OCI-LY7 (cell line): ENCODE measurements at places on chromosomes 5 and 9.

- no peak for DNase-seq
Observed at GRCh38 chr5:9182899-9183695, 362.8 kb downstream of the SEMA5A start.

- DNase-seq = no peak
Observed at GRCh38 chr5:23164971-23165370, 311.8 kb upstream of the CDH12 start.

DNA sequence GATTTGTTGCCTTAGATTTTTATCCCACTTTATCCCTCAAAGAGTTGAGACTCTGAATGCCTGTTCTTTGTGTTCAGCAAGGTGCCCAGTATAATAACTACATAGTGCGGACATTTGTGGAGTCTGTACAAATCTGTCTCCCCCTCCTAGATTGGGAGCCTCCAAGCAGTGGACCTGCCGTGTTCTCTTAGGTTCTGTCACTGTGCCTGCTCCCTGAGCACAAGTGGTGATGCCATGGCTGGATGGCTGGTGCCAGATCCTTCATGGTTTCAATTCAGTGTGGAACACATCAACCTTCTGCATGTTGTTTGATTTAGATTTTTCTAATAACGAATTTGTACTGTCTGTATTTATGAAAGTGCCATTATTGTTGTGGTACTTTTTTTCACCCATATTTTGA, 292.9 kb downstream of the CD180 start:
- DNase-seq = no peak

DNA sequence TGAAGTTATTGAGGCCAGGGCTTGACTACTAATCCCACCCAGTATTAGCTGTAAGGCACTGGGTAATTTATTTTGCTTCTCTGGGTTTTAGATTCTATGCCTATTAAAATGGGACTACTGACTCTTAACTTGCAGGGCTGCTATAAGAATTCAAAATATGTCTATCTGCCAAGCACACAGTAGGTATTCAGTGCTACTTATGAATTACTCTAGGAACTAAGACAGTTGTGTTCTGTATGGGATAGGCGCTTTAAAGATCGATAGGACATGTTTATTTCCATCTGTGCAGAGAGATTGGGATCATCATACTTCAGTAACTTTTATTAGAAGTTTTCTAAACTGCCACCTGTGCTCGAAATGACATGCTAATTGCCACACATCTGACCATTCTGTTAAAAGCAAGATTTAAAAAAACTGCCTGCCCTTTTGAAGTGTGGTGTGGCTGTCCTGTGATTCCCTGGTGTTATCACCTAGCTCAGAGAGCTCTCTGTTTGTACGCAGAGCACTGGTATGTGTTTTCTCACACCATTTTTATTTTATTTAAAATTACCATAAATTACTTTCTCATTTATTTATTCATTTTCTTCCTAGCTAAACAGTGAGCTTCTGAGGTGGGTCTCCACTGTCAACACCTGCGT, 58.7 kb downstream of the FYB1 start:
- no peak for DNase-seq

- no peak for DNase-seq
Observed at GRCh38 chr5:159864885-159865691, 51.2 kb upstream of the ADRA1B start.

- no peak for DNase-seq
Observed at GRCh38 chr5:95853490-95853889, 31.0 kb upstream of the GLRX start.

GRCh38 chr9:120741701-120742100, 27.4 kb upstream of the MEGF9 start:
- no peak for DNase-seq

GRCh38 chr9:137232510-137232909, 1.8 kb downstream of the SLC34A3 start:
- DNase-seq = no peak

GRCh38 chr9:125240649-125240999, 519 bp downstream of the HSPA5 start:
- DNase-seq = peak; percentile 62

GRCh38 chr5:127041571-127041970, 11.2 kb upstream of the MARCHF3 start:
- no peak for DNase-seq

DNA sequence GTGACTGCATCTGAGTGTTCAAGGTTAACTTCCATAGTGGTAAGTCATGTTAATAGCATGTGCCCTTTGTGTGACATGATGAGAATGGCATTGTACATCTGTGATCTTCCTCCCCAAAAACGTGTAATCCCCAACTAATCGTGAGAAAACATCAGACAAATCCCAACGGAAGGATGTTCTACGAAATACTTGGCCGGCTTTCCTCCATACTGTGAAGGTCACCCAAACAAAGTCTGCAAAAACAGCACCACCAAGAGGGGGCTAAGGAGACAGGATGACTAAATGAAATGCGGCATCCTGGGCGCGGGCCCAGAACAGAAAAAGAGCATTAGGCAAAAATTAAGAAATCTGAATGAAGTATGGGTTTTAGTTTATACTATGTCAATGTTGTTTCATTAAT, 81.8 kb downstream of the MED10 start:
- peak; percentile 5 for DNase-seq

DNA sequence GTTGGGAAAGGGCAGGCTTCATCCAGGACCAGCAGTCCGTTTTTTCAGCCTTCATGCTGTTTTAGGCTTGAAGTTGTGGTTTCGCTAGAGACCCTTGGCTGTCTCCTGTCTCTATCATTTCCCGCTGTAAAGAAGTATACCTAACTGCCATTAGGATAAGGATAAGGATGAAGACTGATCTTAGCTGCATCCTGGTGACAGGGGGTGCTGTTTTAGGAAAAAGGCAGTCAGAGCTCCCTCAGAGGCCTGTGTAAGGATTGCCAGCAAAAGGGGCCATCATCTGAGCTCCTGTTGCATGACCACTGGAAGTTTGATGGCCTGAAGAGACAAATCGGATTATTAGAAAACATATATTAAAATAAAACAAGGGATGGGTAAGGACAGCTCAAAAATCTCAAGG, 64.8 kb upstream of the FGF10 start:
- no peak for DNase-seq

- DNase-seq = no peak
Observed at GRCh38 chr5:50302815-50303490, 138.1 kb downstream of the EMB start.

DNA sequence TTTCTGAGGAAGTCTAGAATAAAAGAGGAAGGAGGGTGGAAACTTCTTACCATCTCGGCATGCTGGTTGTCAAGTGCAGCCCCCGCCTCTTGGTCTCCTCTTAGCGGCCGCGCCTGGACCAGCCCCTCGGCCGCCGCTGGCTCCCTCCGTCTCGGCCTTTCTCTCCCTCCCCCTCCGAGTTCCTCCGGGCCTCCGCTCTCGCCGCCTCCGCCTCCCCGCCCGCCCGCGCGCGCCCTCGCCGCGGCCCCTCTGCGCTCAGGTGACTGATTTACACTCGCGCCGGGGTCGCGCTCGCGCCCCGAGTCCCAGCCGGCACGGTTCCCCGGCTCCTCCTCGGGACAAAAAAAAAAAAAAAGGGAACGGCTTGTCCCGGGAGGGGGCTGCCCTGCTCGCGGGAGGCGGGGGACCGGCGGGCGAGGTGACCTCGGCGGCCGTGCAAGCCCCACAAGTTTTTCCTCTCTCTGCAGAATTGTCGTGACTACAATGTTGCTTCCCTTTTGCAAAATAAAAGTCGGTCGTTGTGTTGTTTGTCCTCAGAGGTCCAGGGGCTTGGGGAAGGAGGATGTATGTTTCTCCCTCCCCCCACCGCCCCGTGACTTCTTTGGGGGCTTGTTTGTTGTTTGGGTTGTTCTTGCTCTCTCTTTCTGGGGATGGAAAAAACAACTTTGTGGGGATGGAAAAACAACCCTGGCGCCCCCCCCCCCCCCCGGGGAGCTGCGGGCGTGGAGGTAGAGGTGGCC, at the start of gene BNC2:
Gene BNC2, minus strand, starts transcription at position 75 of the 740 bp plus-strand sequence. Its CDS starts 22 bp downstream, at position 53.
- no peak for DNase-seq

DNA sequence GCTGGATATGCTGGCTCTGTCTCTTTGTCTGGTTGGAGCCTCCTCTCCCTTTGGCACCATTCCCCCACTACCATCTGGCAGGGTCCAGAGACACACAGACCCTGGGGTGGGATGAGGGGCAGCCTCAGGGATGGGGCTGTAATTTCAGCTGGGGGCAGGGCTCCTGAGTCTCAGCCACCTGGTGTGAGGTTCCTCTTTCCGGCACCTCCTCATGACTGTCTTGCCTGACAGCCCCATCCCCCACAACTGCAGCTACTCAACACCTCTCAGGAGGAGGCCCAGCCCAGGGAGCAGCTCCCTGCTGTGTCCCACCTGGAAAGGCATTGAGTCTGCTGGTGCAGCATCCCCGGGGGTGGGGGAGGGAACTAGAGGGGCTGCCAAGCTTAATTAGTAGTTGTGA, 11.7 kb upstream of the RPS14 start:
- peak; percentile 93 for DNase-seq

DNA sequence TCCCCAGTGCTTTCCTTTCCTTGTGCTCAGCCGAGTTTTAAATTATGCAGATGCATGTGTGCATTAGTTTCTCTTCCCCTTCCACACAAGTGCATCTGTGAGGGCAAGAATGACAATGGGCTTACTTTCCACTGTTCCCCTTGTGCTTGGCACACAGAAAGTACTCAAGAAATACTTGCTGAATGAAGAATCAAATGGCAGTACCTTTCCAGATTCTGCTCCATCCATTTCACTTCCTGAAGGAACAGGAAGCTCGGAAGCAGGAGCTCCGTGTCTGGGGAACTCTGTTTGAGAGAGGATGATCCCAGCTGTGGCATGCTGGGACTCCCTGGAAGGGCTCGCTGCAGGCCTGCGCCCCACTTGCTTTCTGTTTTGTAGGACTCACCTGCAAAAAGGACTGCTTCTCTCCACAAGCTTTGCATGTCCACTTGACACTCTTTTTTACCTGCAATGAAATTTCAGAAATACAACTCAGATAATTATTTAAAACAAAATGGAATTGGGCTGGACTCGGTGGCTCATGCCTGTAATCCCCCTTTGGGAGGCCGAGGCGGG, 5.5 kb downstream of the MRNIP start:
- DNase-seq = peak; percentile 84

- no peak for DNase-seq
Observed at GRCh38 chr5:86979811-86980411, 287.8 kb upstream of the RASA1 start.

- DNase-seq = no peak
Observed at GRCh38 chr9:89992326-89993198, 387.8 kb downstream of the GADD45G start.

DNA sequence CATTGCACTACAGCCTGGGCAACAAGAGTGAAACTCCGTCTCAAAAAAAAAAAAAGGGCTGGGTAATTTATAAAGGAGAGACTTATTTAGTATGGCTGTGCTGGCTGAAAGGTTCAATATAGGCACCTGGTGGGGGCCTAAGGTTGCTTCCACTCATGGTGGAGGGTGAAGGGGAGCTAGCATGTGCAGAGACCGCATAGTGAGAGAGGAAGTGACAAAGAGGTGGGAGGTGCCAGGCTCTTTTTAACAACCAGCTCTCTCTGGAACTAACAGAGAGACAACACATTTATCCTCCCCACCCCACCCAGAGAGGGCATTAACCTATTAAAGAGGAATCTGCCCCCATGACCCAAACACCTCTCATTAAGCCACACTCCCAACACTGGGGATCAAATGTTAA, 28.9 kb upstream of the SERINC5 start:
- no peak for DNase-seq

DNA sequence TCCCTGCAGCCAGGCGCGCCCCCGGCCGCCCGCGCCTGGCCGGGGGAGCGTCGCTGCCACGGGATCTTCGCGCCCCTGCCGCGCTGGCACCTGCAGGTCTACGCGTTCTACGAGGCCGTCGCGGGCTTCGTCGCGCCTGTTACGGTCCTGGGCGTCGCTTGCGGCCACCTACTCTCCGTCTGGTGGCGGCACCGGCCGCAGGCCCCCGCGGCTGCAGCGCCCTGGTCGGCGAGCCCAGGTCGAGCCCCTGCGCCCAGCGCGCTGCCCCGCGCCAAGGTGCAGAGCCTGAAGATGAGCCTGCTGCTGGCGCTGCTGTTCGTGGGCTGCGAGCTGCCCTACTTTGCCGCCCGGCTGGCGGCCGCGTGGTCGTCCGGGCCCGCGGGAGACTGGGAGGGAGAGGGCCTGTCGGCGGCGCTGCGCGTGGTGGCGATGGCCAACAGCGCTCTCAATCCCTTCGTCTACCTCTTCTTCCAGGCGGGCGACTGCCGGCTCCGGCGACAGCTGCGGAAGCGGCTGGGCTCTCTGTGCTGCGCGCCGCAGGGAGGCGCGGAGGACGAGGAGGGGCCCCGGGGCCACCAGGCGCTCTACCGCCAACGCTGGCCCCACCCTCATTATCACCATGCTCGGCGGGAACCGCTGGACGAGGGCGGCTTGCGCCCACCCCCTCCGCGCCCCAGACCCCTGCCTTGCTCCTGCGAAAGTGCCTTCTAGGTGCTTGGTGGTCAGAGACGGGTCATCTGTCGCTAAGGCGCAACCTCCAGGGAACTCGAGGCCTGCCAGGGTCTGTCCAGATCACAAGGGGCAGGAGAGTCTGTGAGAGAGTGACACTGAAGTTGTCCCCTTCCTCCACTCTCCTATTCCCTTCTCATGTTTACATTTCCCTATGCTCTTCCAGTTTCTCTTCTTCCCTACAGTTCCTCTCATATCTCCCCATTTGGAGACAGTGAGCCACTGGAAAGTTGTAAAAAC, 1.3 kb downstream of the GPR150 start:
- DNase-seq = no peak

DNA sequence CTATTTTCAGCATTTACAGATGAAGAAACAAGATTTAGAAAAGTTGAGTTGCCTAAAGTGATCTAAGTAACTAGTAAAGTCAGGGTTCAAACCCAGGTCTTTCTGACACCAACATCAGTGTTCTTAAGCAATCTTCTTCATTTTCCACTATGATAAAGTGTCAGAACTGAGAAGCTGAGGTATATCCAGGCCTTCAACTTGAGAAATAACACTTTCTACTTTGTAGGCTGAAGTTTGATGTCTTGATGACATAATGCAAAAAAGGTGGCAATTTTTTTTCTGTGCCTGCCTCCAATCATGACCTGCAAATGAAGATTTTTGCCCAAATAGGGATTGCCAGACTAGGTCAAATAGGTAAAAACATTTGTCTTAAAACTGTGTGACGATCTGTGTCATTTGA, 81.3 kb downstream of the NR3C1 start:
- no peak for DNase-seq

DNA sequence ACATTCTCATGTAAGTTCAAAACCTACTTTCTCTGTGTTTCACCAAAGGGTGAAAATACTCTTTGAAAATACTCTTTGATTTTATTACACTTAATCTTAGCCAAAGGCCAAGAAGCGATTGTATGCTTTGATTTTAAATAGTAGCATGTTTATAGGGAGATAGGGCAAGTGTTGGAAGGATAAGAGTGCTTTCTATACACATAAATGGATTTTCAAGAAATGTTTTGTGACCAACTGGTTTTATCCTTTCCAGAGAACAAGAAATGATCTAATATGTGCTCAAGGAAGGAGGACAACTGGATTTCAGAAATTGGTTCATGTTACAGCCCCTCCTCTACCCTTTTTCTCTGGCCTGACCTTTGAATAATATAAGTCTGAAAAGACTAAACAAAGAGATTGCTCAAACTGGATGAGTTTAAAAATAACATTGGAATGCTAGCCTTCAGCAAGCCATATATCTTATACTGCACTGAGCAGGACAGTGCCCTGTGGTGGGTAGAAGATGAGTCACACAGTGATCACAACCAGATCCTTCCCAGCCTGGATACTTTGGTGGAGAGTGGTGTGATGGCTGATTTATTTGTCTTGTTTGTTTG, 13.1 kb downstream of the PALM2AKAP2 start:
- DNase-seq = no peak

GRCh38 chr5:95217881-95218280, 67.0 kb downstream of the MCTP1 start:
- DNase-seq = no peak

GRCh38 chr9:18526685-18527084, 52.7 kb downstream of the ADAMTSL1 start:
- no peak for DNase-seq

GRCh38 chr5:76849419-76850291, at the start of gene S100Z:
S100Z (plus strand) TSS chr5:76850014; CDS start chr5:76875360, 25,346 bp downstream.
- DNase-seq = no peak
